ENCODE measurements at places on chromosomes 1 and 21. TPM values are rescaled to one million over a fixed set of nuclear protein-coding genes. Genes with fewer than 3 reads are reported as not detected.

The TSEN15 gene
- 31.1 TPM for total RNA-seq

The GUCA2A gene
- not detected for total RNA-seq

The VASH2 gene
- total RNA-seq: 5.7 TPM

The GUCA2B gene
- total RNA-seq: not detected

Data from HCT116 (cell line).